CD4-positive, alpha-beta T cell treated with Interleukin-6 at 100 ng/mL for 8 hours (primary cell): ENCODE measurements at places on chromosomes 16 and 17.

- no peak for DNase-seq
Observed at GRCh38 chr16:8729779-8730334, 55.4 kb downstream of the ABAT start.

GRCh38 chr16:73433731-73434307 is 385.9 kb upstream of the ZFHX3 start:
- DNase-seq: no peak

DNA sequence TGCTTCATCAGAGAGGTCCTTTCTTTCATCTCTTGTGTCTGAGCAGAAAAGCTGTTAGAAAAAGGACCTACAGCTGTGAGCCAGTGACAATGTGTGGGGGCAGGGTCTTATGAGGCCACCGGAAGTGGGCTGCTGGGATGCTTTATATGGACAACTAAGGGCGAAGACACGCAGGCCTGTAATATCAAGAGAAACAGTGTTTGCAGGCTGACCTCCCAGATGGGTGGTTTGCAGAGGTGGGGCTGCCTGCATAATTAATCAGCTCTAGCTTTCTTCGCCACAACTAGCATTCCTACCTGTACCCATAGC is 30.4 kb upstream of the SALL1 start:
- DNase-seq: no peak

DNA sequence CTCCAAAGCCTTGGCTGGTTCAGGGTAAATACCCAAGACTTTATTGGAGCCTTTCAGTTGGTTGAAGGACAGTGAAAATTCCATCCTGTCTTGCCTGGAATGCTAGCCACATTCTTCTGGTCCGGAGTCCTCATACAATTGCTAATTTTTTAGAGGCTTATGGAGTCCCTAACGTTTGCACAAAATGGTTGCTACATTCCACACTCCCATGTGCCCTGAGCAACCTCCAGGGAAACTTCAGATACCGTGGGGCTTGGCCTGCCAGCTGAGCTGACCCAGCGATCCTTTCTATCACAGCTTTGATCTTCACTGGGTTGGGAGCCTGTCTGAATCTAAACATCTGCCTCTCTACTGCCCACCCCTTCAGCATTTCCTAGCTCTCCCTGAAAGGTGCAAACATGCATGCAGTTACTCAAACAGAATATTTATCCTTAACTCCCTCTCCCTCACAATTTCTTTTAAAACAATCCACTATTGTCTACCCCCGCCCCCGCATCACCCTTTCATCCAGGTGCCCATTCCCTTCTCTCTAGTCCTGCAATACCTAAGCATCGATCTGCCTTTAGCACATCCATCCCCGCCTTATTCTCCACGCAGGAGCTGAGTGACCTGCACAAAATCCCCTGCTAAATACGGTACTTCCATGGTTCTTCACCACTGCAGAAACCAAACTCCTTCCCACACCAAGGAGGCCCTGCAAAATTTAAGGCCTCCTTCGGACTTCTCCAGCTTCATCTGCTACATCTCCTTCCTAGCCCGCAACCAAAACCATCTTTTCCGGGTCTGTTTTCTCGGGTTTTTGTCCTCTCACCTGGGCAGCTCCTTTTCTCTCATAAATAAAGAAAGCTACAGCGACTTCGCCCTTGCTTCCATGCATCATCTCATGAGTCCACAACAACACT is 810 bp upstream of the GAN start:
- DNase-seq: no peak

DNA sequence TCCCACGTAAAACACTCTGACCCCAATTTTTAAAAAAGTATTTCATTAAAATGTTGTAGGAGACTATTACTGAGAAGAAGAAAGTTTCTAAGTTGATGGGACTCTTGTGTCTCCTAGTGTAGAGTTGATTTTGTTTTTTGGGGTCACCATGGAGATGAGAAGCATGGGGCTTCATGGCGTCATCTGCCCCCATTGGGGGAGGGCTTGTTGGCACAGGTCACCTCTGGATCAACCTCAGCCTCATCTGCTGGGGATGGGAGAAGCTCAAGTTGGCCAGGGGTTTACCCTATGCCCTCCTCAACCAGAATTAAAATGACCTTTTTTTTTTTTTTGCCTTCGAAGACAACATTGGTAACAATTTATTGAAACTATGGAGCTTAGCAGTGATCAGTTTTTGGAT is 28.3 kb downstream of the MSI2 start:
- peak; percentile 4 for DNase-seq
